ENCODE measurements at places on chromosomes 13 and 19.

DNA sequence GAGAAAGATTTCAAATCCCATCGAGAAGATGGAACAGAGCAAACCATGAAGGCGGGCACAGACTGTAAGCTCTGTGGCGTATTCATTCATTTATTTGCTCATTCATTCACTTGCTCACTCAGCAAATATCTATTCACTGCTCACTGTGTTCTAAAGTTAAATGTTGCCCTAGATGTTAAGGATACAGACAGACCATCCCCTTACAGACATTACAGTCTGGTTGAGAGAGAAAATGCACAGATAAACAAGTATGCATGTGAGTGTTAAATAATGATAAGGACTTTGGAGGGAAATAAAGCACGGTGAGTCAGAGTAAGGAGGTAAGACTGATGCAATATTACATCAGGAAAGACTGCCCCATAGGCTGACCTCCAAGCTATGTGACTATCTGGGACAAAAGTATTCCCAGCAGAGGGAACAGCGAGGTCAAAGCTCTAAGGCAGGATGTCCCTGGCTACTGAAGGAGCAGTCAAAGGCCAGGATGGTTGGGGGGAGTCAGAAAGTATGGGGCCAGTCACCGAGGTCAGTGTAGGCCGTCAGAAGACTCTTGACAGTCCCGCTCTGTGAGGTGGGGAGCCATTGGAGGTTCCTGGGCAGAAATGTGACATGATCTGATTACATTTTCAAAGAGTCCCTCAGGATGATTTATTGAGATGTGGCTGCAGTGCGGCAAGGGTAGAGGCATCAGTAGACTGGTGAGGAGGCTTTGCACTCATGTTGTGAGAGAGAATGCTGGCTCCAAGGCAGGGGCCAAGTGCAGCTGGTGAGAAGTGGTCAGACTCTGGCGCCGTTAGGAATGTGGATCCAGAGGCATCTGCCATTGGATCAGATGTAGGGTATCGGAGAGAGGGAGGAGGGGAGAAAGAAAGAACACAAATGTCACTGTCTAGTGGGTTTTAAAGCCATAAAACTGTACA, 37.9 kb downstream of the MBNL2 start:
- DNase-seq, result no peak

GRCh38 chr13:110089815-110090214, 217.1 kb downstream of the COL4A1 start:
- no peak for DNase-seq

DNA sequence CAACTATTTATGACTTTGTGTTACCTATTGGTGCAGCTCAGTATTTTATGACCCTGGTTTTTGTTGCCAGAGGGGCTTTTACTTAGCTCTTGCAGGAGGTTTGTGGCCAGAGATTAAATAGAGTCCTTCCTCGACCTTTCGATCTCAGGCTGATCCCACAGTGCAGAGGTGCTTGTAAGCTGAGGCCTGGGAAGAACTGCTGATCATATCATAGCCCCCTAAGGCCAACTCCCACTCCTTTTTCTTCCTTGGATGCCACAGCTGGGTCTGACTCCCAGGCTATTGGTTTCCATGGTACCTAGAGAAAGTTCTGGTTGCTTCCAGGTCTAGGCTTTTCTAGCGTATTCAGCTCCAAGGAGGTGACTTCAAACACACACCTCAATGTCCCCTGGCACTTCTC, 324.9 kb downstream of the FOXO1 start:
- no peak for DNase-seq

DNA sequence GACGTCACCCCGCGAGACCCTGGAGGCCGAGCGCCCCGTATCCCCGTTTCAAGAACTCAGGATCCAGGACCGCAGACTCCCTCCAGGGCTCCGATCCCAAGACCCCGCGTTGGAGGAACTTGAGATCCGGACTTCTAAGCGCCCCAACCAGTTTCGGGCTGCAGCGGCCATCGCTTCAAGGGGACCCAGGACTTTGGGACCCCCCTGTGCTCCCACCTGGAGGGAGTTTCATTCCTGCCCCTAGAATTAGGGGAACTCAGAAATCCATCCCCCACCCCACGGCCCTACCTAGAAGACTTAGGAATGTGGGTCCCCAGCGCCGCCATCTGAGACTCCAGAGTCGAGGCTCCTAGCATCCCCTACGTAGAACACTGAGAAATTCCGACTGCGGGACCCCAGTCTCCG, 400 bp downstream of the PLEKHG2 start:
- no peak for DNase-seq

DNA sequence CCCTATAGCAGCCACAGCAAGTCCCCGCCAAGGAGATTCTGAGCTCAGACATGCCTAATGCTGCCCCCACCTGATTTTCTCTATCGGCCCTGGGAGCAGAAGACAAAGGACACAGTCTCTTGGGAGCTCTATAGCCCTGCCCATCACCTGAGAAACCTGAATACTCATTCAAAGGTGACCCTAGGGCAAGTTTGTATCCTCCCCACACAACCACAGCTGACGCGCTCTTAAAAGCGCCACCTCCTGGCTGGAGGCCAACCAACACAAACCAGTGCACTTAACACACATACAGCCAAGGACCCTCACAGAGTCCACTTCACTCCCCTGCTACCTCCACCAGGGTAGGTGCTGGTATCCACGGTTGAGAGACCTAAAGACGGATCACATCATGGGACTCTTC, 8.8 kb upstream of the IGFL4 start:
- no peak for DNase-seq

GRCh38 chr19:16135430-16136127, 7.9 kb upstream of the HSH2D start:
- DNase-seq, result no peak

- DNase-seq, result no peak
Measured at GRCh38 chr13:89372193-89372592, 1701.0 kb downstream of the SLITRK5 start.

Data from 8988T (cell line).